ENCODE measurements at places on chromosomes 13 and 19.

GRCh38 chr19:42335374-42335936, 10.0 kb downstream of the MEGF8 start:
- DNase-seq = no peak

DNA sequence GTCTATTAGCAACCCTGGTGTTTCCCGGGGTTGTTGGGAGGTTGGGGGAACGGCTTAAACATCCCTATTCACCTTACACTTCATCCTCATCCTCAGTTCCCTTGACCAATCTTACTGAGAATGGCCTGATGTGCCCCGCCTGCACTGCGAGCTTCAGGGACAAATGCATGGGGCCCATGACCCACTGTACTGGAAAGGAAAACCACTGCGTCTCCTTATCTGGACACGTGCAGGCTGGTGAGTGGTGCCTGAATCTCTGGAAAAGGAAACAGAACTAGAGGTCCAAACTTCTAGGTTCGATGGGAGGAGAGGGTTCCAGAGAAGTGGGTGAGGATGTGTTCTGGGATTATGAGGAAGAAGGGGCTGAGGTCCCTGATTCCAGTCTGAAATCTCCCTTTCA, 5.9 kb downstream of the PINLYP start:
- no peak for DNase-seq

DNA sequence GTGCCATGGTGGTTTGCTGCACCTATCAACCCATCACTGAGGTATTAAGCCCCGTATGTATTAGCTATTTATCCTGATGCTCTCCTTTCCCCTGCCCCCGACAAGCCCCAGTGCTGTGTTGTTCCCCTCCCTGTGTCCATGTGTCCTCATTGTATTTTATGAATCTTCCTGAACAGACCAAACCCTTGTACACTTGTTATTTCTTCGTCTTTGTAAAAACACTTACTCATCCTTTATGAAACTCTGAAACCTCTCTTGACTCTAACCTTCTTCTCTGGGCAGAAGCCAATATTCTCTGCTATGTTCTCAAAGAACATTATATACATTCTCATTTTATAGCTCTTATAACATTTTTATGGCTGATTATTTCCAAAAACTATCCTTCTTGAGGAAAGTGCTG, 746.9 kb downstream of the EFNB2 start:
- DNase-seq = no peak

DNA sequence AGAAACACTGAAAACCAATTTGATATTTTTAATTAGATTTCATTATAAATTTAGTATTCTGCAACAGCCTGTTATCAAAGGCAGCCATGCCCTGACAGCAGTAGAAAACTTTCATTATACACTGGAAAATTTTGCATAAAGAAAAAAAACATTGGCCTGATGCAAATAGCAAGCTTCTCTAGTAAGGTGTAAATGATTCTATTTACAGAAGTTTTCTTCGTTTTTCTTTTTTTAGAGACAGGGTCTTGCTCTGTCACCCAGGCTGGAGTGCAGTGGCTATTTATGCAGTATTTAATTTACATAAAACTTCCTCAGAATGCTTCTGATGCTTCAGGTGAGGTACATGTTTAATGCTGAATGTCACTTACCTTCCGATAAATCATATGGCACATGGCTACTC, 67.0 kb downstream of the ABCC4 start:
- no peak for DNase-seq

DNA sequence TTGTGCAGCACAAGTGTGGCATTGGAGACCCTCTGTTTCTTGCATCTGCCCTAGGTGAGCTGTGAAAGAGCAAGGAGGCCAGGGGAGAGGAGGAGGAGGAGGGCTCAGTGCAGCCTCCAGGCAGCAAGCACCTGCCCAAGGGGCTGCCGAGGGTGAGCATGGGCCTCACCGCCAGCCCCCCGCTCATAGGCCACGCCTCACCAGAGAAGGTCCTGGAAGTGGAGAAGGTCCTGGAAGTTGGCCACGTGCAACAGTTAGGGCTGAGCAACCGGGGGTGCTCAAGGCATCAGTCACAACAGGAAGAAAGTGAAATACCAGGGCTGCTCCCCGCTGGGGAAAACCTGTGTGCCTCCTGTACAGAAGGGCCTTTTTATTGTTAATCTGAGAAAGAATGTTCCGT, 168.9 kb downstream of the TEX29 start:
- DNase-seq = peak; percentile 25

GRCh38 chr13:99376924-99377323, 69.7 kb upstream of the GPR183 start:
- DNase-seq = no peak

- DNase-seq = no peak
These were observed 34.9 kb downstream of the DOCK9 start for GRCh38 chr13:98942997-98943396.

- no peak for DNase-seq
These were observed 104.0 kb downstream of the MYCBP2 start for GRCh38 chr13:77222909-77223308.

GRCh38 chr19:17522988-17523872, 11.8 kb downstream of the PGLS start:
- peak; percentile 81 for DNase-seq

DNA sequence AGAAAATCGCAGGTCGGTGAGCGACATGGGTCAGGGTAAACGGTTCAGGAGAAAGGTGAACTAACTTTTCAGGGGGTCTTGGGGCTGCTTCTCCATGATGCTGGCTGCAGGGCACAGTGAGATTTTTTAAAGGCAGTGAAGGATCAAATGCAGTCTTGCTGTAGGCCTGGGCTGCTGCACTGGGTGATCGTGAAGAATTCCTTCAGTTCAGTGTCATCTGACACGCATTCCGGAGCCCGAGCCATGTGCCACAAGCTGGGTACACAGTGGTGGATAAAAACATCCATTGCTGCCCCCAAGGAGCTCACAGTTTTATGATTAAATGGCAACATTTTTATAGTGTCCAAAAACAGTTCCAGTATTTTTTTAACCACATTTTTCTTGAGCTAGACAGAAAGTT, 56.3 kb upstream of the GPR12 start:
- DNase-seq = no peak

DNA sequence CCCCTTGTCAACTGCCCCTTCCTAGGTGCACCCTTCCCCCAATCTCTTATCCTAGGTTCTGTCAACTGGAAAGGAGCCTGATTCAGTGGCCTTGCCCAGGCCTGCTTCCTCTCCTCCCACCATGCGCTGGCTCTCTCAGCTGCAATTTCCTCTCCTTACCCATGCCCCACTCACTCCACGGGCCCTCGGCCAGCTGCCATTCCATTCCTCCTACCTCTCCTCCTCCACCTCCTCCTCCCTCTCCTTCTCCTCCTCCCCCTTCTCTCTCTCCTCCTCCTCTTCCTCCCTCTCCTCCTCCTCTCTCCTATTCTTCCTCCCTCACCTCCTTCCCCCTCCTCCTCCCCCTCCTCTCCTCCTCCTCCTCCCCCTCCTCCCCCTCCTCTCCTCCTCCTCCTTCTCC, 9.6 kb upstream of the TIMM44 start:
- no peak for DNase-seq

- no peak for DNase-seq
These were observed 1.8 kb downstream of the MBD3 start for GRCh38 chr19:1590641-1591397.

DNA sequence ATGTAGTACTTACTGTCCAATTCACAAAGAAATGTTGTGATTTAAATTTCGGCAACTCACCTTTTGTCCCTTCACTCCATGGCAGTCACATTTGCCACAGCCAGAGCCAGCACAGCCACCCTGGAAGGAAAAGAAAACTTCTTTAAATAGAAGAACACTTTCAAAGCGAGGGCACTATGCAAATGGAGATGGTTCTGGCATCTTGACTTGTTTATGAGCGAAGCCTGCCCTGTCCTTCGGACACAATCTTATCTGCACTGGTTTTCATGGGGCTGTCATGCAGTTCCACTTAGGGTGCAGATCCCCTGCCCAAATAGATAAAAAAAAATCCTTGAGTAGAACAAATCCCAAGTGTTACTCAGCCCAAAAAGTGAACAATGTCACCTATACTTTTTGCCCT, 64.3 kb downstream of the COL4A1 start:
- DNase-seq = no peak

GRCh38 chr13:23621316-23621645, 51.1 kb downstream of the TNFRSF19 start:
- no peak for DNase-seq

DNA sequence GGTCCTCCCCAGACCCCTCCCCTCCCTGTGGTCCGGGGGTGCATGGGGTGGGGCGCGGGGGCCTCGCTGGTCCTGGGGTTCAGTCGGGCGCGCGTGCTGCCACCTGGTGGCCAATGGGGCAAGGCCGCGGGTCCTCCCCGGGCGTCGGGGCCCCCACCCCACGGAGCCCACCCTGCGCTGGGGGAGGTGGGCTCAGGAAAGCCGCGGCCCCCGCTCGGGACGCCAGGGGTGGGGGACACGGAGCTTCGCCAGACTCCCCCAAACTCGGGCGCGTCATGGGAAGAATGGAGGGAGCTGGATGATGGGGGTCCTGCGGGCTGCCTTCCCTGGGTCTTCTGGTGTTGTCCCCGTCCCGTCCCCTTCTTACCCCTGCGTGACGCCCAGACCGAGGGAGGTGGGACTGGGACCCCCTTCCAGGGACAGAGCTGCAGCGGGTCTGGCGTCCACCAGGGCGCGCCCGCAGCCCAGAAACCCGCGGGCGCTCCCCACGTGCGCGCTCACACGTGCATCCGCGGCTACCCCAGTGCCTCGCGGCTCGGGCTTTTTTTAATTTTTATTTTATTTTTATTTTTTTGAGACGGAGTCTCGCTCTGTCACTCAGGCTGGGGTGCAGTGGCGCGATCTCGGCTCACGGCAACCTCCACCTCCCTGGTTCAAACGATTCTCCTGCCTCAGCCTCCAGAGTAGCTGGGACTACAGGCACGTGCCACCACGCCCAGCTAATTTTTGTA, 19.8 kb upstream of the TCF3 start:
- peak; percentile 80 for DNase-seq

GRCh38 chr19:30662211-30662861, 290.2 kb downstream of the ZNF536 start:
- DNase-seq = no peak

- DNase-seq = no peak
These were observed 10.8 kb upstream of the CCNA1 start for GRCh38 chr13:36421447-36421846.

- no peak for DNase-seq
These were observed 57.2 kb downstream of the WASF3 start for GRCh38 chr13:26614721-26615120.

GRCh38 chr13:86541461-86541860, 742.2 kb upstream of the SLITRK6 start:
- no peak for DNase-seq

DNA sequence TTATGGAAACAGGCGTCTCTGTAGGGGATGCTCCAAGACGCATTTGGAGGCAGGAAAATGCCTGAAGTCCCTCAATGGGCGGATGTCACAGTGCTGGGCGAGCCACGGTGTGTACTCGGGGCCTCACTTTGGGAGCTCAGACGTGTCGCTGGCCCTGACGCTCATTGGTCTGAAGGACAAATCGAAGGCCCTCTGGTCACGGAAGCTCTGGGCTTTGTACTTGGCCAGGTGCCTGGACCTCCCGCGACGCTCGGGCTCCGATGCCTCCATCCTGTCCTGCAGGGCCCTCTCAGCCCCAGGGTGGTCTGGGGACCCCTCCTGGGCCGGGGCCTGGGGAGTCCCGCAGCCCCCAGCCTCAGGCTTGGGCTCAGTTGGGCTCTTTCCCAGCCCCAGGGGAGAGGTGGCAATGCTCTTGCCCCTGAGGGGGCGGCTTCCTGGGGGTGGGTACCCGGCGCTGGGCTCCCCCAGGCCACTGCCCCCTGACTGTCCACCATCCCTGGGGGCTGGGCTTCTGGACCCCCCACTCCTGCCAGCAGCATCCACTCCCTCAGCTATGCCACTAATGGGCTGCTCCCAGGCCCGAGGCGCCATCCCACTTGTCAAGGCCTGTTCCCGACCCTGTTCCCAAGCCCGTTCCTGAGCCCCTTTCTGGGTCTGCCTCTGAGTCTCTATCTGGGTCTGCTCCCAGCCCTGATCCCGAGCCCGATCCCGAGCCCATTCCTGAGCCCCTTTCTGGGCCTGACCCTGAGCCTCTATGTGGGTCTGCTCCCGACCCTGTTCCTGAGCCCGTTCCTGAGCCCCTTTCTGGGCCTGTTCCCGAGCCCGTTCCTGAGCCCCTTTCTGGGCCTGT, 39.5 kb upstream of the GRTP1 start:
- peak; percentile 64 for DNase-seq

- no peak for DNase-seq
These were observed 32.1 kb downstream of the C1QTNF9 start for GRCh38 chr13:24341439-24341838.
